ENCODE measurements at places on chromosomes 5 and 9.

DNA sequence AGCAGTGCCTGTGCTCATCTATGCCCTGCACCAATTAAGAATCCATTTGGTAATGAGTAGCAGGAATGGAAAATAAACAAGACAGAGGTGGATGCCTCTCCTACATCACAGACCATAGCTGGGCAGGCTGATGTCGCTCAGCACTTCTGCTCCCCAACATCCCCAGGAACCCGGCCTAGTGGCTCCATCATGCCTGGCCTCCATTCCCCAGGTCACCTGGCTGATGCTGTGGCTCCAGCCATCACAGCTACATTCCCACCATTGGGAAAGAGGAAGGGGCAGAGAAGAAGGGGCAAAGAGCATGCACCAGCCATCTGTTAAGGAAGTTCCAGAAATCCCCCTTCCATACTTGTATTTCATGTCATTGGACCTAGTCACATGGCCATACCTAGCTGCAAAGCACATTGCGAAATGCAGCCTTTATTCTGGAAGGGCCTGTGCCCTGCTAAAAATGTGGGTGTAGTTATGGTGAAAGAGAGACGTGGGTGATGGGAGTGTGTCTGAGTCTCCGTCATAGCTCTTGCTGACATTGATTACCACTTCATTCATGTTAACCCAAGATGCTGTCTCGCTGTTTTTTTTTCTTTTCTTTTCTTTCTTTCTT, 86.1 kb upstream of the ADAMTS2 start:
- DNase-seq, result no peak

- DNase-seq, result no peak
Measured at GRCh38 chr9:38119560-38120236, 50.7 kb upstream of the SHB start.

- DNase-seq, result no peak
Measured at GRCh38 chr9:19130436-19130835, 3.1 kb upstream of the PLIN2 start.

GRCh38 chr5:157265714-157266285, at the start of gene CYFIP2:
Gene CYFIP2 (plus strand): TSS chr5:157266123. CDS start chr5:157285362, 19,239 bp downstream.
- no peak for DNase-seq

GRCh38 chr9:77744841-77745430, 96.8 kb upstream of the GNA14 start:
- no peak for DNase-seq

DNA sequence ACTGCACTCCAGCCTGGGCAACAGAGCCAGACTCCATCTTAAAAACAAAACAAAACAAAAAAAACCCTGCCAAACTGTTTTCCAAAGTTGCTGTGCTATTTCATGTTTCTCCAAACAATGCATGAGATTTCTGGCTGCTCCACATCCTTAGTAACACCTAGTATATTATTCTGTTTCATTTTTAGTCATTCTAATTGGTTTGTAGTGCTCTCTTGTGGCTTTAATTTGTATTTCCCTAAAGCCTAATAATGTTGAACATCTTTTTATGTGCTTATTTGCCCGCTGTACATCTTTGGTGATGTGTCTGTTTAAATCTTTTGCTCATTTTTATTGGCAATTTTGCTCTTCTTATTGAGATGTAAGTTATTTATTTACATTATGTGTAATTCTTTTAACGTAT, 18.4 kb upstream of the TTC1 start:
- DNase-seq, result no peak

DNA sequence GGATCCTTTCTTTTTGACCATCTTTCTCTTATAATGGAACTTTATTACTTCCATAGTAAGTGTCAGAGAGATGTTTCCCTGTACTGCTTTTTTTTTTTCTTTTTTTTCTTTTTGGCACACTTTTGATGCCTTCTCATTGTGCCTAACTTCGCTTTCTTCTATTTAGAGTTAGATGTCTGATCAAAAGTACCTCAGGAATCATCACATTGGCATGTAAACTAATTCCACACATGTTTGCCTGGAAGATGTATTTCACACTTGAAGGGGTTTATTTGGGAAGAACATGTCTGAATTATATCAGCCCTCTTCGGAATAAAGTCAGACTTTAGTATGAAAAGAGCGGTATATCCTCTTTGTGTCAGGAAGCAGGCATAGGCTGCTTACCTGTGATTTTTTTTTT, 35.1 kb downstream of the SMARCA2 start:
- DNase-seq, result no peak

DNA sequence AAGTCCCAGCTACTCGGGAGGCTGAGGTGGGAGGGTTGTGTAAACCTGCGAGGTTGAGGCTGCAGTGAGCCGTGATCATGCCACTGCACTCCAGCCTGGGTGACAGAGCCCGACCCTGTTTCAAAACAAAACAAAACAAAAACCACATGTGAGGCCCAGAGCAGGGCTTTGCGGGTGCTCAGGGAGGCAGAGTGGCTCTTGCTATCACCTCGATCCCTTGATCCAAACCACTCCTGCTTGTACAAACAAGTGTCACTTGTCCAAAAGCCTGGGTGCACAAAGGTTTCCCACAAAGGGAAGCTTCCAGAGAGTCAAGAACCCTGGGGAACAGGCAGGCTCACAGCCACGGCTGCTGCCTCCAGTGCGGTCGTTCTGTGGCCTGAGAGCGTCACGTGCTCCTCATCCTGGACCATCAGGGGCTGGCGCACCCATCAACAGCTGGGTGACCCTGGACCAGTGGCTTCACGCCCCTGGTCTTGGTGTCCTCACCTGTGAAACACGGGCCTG, 162.7 kb downstream of the C9orf50 start:
- DNase-seq, result no peak

DNA sequence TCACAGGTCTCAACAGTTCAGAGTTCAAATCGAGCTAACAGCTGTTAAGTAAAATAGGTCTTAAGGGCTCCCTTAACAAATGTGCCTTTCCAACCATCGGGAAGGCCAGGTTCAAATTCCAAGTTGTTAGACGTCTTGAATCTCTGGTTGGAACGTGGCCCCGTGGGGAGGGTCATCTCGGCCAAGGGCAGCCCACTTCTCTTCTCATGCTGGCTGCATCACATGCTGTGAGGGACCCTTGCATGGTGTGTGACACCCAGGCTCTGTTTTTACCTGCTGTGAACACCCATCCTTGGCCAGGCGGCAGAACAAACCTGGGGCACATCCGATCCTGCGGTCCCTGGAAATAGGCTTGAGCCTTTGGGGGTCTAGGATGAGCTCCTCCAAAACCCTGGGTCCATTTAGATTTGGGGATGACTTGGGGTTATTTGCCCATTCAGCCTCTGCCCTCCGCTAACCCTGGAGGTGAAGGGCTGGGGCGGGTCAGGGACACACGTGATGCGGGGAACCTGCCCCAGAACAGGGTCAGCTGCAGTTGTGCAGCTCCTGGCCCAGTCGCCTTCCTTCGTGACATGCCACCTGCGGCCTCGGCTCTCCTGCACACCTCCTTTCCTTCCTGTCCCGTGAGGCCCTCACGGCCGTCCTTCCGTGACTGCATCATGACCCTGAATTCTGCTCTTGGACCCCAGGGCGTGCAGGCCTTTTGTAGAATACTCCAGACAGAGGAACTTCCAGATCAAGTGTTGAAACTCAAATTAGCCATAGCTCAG, 45.9 kb downstream of the BOD1 start:
- DNase-seq, result no peak

DNA sequence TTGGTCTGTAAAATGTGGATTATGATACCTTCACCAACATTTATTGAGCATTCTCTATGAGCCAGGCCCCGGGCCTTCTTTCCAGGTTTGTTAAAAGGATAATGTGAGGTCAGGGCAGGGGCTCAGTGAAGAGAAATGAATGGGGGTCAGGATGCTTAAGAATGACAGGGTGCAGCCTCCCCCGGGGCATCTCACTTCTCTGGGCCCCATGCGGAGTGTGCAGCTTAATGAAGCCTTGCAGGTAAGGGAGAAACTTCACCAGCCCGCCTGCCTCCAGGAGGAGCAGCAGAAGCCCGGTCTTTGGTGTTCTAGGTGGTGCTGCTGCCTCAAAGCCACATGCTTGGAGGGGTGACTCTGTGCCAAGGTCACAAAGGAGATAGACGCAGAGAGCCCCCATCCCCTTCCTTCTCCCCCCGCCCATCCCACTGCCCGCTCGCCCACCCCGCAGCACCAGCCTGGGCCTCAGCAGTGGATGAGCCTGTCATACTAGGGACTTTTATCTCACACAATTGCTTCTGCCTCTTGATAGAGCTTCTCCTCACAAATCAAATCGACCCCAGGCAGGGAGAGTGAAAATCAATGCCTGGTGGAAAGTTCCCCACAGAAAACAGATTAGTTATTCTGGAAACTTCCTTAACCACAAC, 244.8 kb downstream of the PBX3 start:
- DNase-seq, result no peak

- DNase-seq, result peak; percentile 11
Measured at GRCh38 chr5:6804766-6805501, 91.7 kb downstream of the TENT4A start.

DNA sequence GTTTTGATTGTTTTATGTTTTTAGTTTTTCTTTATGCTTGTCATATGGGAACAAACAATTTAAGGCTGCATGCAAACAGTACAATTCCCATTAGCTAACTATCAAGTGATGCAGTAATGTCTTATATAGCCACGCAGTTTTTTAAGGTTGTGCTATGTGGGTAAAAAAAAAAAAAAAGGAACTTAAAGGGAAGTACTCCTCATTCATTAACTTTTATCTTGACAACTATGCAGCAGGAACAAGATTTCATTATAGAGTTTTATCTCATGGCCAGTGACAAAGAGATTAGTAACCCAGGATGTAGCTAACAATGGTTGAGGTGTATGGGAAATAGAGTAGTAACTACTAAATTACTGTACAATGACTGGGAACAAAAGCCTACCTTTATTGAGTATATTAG, 1008.2 kb upstream of the CDH9 start:
- DNase-seq, result peak; percentile 31

DNA sequence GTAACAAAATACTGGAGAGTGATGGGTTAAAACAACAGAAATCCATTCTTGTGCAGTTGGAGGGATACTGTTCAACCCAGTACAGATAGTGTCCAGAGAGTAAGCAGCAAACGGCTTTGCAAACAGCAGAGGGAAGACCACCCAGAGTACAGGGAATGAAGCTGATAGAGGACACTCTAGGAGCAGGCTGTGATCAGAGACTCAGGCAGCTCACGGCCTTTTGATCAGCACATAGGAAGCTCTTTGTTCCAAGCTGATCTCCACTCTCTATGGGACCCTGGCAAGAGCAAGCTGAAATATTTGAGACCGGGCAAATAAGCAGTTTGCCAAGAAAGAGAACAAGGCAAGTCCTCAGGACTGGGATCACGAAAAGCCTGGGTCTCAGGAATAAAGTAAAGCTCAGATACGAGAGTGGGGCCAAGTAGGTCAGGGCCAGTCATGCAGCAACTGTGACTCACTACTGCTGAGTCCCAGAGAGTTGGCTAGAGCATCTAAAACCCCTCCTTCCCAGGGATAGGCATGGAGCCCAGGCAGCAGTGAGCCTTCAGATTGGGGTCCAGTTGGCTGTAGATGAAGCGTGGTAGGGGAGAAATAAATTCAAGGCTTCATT, 52.4 kb downstream of the MELK start:
- DNase-seq, result peak; percentile 48

DNA sequence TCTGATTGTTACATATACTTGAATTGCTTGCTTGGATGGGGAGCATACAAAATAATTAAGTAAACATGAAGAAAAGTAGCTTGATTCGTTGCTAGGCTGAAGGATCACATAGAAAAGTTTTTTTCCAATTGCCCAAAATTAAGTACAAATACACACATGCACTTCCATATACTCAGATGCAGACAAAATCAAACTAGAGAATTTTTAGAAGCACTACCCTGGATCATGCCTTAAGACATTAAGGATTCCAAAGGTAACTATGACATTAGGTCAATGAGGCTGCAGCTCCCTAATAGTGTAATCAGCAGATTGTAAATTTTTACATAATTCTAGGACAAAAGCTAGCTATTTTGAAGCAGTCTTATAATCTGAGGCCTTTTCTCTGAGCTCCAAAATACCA, 216.9 kb upstream of the TMEM161B start:
- no peak for DNase-seq

DNA sequence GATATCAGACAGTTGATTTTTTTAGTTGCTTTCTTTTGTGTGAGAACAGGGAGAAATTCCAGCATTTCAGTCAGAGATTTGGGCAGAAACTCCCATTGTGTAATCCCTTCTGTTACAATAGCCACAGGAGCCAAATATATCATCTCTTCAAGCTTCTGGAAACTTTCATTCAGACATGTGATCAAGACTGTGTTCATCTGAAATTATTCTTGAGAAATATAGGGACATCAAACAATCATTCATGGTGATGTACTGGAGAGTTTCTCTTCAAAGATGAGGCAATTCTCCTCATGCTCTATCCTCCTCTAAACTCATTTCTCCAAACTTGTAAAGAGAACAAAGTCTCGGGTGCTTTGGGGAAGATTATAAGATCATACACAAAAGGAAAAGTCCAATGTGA, 35.2 kb upstream of the CSNK1G3 start:
- DNase-seq, result no peak

DNA sequence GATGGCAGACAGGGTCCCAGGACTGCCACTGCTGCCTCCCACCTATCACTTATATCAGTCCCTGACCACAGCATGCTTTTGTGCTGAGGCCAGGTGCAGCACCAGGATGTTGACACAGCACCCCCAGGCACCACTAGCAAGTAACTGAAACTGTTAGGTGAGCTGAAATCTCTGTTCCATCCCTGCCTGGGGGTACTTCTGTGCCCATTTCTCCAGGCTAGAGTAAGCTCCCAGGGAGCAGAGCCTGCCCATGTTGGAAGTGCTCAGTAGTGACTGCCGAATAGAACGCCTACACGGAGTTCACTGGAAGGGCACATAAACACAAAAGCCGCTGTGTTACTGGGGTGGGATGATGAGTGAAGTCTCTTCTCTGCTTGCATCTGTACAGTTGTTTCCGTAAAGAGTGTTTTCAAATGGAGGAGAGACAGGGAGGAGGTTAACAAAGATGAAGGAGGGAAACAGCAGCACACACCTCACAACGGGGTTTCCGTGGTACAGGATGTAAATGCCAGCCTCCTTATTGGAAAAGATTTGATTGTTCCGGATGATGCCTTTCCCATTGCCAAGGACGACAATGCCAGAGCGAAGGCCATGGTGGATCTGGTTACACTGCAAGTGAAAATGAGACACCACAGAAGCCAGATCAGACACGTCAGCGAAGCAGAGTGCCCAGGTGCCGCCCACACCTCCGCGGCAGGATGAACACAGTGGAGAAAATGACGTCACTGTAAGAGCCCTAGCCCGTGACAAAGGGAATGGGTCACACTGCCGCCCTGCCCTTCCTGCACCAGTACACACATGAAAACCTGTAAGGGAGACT, 43.1 kb downstream of the POLR1E start:
- no peak for DNase-seq

- no peak for DNase-seq
Measured at GRCh38 chr5:134976841-134977240, 9.1 kb downstream of the CATSPER3 start.

GRCh38 chr5:42974536-42974935, 65.6 kb downstream of the ANXA2R start:
- peak; percentile 43 for DNase-seq

DNA sequence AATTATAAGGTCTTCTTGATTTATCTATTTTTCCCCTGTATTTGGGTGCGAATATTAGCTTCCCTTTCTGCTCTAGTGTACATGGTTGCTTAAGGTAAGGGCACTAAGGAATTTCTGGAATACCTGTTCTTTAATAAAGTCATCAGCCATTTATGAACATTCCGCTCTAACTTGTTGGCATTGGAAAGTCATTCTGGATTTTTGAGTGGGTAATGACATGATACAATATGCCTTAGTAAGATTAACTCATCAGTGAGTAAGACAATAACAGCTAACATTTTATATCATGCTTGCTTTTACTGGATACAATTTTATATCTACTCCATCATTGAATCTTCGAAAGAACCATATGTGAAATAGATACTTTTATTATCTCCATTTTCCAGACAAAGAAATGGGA, 196.1 kb downstream of the ARRDC3 start:
- DNase-seq, result no peak

Data from NCI-H226 (cell line).